GM10248 (cell line): ENCODE measurements at places on chromosomes 5 and 9.

- no peak for DNase-seq
Observed at GRCh38 chr9:125341566-125341965, 79.9 kb downstream of the GAPVD1 start.

DNA sequence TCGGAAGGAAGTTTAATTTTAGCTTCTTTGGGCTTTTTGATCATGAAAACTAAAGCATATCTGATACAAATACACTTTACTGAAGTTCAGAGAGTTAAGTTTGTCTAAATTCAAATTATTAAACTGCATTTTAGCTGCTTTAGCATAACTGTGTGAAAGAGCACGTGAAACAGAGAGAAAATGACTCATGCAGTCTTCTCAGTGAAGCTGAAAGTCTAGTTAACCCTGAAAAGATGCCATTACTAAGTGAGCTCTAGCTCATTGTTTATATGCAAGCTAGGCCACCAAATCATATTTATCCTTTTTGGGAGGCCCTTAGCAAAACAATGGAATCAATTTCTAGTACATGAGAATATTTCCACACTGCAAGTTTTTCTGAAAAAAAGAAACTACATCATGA lies 27.6 kb downstream of the TPD52L3 start:
- peak; percentile 36 for DNase-seq

- no peak for DNase-seq
Observed at GRCh38 chr5:145797336-145797735, 37.8 kb downstream of the PRELID2 start.

GRCh38 chr5:154059039-154059430 lies 20.3 kb downstream of the MFAP3 start:
- DNase-seq = no peak

GRCh38 chr5:179129607-179130071 lies 69.5 kb downstream of the ZNF354C start:
- DNase-seq = no peak
